Stimulated activated CD8-positive, alpha-beta memory T cell treated with anti-CD3 and anti-CD28 coated beads, Interleukin-7, amount 100 ng/mL, for 4 hours (primary cell): ENCODE measurements at places on chromosomes 7 and 10.

DNA sequence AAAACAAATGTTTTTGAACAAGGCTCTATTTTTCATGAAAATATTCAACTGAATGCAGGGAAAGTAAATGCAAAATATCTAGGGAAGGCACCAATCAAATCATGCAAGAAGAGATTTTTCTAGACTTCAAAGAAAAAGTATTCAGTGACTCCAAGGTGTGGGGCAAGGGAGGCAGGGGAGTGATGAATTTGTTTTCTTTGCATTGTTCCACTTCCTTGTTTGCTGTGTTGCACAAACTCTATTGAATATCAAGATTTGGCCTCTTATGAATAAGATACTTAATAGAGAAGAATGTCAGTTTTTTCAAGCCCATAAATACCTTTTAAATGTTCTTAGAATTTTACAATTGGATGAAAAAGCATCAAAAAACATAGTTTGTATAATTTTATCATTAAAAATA is 26.4 kb downstream of the STEAP1 start:
- no peak for DNase-seq

DNA sequence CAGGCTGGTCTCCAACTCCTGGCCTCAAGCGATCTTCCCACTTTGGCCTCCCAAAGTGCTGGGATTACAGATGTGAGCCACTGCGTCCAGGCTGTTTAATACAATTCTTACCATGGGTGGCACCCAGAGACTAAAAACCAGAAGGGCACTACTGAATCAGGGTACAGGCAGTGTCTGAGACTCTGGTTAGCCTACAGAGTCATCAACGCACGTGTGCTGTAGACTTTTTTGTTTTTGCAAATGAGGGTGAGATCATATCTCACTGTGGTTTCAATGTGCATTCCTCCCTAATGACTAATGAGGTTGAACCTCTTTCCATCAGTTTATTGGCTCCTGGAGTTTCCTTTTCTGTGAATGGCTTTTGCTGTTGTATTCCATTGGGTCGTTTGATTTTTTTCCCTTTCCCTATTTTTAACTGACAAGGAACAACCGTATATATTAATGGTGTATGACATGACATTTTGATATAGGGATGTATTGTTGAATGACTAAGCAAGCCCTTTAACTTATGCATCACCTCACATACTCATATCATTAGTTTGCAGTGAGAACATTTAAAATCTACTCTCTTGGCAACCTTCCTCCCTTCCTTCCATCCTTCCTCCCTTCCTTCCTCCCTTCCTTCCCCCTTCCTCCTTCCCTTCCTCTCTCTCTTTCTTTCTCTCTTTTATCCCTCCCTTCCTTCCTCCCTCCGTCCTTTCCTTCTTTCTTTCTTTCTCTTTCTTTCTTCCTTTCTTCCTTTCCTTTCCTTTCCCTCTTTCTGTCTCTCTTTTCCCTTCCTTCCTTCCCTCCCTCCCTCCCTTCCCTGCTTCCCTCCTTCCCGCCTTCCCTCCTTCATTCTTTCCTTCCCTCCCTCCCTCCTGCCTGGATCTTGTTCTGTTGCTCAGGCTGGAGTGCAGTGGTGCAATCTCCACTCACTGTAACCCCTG is 9.3 kb upstream of the TMEM270 start:
- peak; percentile 8 for DNase-seq

GRCh38 chr7:43771128-43771527 is 12.6 kb downstream of the BLVRA start:
- DNase-seq: no peak

GRCh38 chr10:110851020-110851612 is 20.6 kb upstream of the PDCD4 start:
- DNase-seq: no peak

- no peak for DNase-seq
These were observed 1382.0 kb upstream of the CELF2 start for GRCh38 chr10:9635691-9636090.

DNA sequence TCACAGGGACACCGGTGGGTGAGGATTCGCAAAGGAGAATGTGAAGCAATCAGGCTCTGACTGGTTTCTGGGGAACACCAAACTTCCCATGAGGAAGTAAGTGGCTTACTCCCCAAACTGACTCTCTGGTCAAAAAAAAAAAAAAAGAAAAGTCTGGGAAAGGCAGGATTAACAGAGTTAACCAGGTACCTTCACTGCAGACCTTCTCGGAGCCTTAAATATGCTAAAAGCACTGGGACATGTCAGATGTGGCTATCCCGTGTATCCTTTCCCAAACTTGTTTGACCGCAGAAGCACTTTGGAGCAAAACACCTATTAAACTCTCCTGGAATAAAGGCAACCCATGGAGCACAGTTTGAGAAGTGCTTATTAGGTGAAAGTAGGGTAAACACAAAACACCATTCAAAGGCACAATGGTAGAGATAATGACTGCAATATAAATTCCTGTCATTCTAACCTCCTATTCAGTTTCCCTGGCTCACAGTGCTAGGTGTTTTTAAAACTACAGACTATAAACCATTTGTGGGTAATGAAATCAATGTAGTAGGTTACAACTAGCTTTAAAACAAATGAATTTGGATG is 44.1 kb upstream of the MXI1 start:
- DNase-seq: no peak
